ENCODE measurements at places on chromosomes 5 and 9.

GRCh38 chr9:14068690-14069089 is 245.3 kb downstream of the NFIB start:
- DNase-seq = no peak

DNA sequence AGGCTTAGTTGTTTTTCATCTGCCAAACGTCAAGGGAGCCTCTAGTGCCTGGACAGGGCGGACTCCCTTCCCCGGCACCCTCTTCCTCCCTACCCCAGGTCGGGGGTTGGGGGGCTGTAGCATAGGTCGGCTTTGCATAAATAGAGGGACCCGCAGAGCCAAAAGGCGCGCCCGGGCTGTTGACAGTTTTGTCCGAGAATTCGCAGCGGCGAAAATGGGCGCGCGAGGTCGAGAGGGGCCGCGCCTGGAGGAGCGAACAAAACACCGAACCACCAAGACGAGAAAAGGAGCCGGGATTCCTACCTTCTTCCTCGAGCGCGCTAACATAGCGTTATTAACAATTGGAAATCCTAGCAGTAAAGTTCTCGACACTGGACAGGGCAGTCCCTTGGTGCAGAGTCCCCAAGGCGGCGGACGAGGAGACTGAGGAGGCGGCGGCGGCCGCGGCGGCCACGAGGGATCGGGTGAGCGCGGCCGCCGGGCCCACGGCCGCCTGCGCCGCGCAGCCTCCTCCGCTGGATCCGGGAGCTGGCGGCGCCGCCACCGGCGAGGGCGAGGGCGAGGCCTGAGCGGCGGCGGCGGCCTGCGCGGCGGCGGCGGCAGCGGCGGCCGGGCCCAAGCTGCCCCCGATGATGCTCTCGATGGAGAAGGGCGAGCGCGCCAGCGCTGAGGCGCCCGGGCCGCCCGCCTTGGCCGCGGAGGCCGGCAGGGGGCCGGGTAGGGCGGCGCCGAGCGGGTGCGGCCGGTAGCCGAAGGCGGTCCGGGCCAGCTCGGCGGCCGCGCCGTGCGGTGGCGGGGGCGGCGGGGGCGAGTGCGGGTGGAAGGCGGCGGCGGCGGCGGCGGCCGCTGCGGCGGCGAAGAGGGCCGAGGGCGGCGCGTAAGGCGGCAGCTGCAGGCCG is 1.7 kb downstream of the FOXD1 start:
- no peak for DNase-seq

GRCh38 chr9:133023117-133023890 is 7.5 kb upstream of the GTF3C5 start:
- DNase-seq = no peak

GRCh38 chr9:137316012-137316981 is 14.2 kb upstream of the NRARP start:
- no peak for DNase-seq

- no peak for DNase-seq
Measured at GRCh38 chr5:117186751-117187150, 612.1 kb upstream of the SEMA6A start.

GRCh38 chr9:128142061-128142460 is 7.2 kb upstream of the LCN2 start:
- no peak for DNase-seq

GRCh38 chr5:66246608-66247007 is 102.5 kb downstream of the SREK1 start:
- no peak for DNase-seq

DNA sequence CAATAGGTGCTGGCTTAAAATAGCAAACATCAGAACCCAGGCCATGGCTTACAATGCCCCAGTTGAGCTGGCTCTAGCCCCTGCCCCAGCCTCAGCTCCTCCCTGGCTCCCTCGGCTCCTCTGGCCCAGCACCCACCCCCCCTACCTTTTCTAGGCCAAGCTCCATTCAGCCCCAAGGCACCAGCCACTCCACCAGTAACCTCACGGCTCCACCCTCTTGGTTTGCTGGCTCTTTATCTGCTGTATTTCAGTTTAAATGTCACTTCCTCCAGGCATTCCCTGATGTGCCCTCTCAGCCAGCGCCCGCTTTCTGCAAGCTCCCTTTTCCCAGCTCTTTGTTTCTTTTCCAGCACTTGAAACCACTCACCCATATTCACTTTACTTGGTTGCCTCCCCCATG is 10.6 kb downstream of the C1QTNF2 start:
- no peak for DNase-seq

DNA sequence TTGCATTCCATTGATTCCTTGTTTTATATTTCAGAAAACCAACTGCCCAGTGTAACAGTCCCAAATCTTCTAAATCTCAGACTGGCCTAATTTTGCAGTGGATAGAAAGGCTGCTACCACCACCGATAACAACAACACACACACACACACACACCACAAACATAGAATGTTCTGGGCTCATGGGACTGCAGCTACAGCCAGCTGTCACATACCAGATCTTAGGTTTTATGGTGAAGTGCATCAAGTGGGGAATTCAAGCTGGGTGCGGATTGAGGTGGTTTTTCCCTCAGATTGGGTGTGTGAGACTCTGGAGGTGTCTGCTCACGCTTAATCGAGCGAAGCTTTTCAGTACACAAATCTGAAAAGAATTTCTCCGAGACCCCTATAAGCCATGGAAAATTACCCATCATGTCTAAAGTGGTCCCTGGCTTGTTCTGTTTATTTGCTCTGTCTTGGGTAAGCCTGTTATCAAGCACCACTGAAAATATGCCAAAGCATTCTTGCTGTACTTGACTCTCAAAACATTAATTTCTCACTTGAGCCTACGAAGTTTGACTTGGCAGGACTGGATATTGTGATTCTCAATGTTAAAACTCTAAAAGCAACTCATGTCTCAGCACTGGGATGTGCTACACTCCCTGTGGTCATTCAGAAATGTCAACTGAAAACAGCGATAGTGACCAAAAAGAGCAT is 71.1 kb downstream of the ALDH7A1 start:
- DNase-seq = no peak

GRCh38 chr9:129176701-129177442 is 1.2 kb downstream of the IER5L start:
- DNase-seq = peak; percentile 19

DNA sequence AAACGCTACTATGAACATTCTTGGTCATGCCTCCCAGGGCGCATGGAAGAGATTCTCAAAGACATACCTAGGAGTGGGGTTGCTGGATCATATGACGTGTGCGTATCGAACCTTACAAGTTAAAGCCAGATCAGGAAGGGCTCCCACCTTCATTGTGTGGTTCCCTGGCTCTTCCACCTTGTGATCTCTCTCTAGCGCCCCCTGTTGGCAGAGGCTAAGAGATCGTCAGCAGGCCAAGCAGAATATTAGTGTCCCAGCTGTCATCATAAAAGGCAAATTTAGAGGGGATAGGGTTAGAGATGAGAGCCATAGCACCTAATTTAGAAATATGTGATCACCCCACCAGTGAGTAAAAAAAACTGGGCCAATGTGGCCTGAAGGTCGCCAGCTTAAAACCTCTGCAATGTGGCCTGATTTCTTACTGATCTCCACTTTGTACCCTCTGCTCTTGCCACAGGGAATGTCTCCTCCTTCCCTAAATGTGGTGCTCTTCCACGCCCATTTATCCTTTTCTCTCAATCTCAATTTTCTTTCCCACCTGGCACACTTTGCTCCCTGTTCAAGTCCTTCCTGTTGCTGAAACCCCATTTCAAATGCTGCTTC is 91.7 kb upstream of the SHB start:
- DNase-seq = peak; percentile 49

DNA sequence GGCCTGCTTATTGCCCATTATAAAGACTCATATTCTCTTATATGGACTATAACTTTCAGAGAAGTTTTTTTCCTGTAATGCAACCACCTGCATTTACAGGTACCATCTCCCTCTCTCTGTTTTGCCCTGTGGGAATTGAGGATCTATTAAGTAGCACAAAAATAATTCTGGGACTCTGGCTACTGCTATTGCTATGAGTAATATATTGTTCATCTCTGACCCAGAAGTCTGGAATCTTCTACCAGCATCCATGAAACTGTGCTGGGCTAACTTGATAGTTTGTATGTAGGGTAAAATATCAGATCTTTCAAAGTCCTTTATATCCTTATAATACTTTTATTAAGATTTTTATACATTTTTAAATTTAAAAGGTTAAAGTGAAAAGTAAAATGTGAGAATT is 607.2 kb downstream of the EFNA5 start:
- DNase-seq = no peak

GRCh38 chr5:113119246-113119924 is 142.8 kb downstream of the DCP2 start:
- no peak for DNase-seq

GRCh38 chr5:78060421-78060820 is 234.1 kb downstream of the AP3B1 start:
- DNase-seq = no peak

DNA sequence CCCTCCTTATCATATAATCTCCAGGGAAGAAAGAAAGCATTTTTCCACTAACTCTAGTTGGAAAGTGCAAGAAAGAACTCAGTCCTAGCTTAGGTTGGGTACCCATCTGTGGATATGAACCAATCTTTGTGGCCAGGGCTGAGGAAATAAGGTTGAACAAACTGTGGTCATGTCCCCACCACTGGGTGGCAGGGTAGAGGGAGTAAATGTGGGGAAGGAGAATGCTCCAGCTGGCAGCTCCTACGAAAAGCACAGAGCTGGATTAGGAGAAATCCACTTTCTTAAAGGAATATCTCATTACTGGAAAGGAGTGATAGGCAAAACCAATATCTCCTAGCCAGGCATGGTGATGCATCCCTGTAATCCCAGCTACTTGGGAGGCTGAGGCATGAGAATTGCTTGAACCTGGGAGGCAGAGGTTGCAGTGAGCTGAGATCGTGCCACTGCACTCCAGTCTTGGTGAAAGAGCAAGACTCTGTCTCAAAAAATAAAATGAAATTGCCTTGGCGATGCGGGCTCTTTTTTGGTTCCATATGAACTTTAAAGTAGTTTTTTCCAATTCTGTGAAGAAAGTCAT is 175.1 kb downstream of the CCDC192 start:
- no peak for DNase-seq

DNA sequence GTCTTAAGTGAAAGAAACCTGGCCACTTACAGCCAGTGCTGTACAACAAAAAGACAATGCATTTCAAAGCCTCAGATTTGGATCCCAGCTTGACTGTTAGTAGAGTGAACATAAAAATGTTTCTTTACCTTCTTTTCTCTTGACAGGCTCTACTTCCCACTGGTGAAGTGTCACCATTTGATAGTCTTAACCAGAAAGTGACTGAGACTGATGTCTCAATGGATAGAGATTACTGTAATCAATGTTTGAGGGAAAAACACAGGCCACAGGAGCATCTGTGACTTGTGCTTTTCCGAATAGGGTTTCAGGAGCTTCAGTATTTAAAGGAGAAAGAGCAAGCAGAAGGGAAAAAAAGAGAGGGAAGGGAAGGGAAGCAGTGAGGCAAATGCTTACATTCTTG is 41.7 kb upstream of the STK32A start:
- DNase-seq = no peak

DNA sequence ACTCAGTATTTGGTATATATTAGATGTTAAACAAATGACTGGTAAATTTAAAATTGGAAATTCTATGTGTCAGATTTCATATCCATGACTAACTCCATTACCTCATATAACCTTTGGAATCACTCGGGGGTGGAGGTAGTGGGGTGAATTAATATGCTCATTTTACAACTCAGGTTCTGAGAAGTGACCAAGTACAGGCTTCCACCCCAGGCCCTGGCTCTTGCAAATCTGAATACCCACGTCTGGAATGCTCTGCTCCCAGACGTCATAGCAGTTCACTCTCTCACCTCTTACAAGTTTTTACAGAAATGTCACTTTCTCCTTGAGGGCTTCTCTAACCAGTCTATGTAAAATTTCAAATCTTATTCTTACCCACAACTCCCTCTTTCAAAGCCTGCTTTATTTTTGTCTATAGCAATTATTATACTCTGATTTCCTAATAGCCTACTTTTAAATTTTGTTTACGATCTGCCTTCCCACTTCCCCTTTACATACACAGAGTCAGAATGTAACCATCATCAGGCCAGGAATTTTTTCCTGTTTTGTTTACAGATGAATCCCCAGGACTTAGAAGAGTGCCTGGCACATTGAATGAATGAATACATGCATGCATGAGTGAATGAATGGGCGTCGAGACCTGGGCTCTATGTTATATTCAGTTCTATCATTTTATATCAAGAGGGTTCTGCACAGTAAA is 134.1 kb upstream of the IFNE start:
- no peak for DNase-seq

- DNase-seq = no peak
Measured at GRCh38 chr5:66337626-66338226, 193.6 kb downstream of the SREK1 start.

DNA sequence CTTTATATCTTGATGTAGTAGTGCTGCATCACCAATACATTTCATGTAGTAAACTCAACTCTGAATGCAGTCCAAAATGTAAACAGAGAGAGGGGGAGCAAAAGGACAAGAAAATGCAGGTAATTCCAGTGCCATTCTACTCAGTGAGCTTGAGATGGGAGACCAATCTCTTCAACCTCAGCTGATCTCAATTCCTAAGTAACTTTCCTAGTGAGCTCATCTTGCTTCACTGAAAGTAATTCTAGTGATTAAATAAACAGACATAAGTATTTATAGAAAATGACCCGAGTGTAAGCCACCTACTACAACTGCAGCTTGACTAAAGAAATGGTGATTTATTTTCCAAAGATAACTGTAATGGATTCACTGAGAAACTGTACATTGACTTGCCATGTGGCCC is 424.5 kb downstream of the DMRT2 start:
- DNase-seq = no peak

GRCh38 chr9:134823623-134824022 is 57.0 kb upstream of the FCN2 start:
- no peak for DNase-seq

DNA sequence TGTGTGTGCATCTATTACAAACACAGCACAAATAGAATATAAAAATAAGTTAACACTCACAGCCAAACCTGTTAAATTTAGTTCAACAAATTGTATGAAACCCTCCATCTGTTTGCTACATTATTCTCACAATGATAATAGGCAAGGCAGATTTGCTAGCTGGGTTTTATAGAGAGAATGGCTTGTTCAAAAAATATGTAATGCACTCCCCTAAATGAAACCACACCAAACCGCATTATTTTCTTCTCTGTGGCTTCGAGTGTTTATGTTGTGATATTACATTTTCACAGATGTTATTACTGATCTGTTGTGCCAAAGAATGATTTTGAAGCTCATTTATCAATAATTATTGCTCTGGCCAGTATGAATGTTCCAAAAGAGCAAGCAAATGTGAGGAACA is 92.9 kb downstream of the SPATA31D1 start:
- no peak for DNase-seq

DNA sequence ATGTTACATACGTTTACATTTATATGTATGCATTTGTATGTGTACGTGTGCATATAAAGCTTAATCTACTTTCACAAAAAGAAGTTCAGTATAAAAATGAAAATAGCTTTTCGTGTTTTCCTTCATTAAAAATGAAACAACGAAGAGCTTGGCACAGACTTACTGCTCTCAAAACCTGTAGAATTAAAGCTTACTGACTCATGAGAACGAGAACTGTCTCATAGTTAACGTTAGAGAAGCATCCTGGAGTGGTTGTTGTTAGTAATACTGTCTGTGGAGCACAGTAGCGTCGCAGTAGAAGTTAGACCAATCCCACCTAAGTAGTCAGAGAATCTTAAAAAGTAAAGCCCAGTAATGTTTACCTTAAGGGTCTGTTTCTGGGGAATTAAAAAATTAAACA is 1.3 kb downstream of the MAT2B start:
- peak; percentile 6 for DNase-seq
